ENCODE measurements at places on chromosomes 7 and 10.
A peak's percentile ranks its signal among the peaks of the same experiment; 100 is the strongest.

GRCh38 chr7:12692035-12692434, 4.6 kb downstream of the ARL4A start:
- DNase-seq = no peak

DNA sequence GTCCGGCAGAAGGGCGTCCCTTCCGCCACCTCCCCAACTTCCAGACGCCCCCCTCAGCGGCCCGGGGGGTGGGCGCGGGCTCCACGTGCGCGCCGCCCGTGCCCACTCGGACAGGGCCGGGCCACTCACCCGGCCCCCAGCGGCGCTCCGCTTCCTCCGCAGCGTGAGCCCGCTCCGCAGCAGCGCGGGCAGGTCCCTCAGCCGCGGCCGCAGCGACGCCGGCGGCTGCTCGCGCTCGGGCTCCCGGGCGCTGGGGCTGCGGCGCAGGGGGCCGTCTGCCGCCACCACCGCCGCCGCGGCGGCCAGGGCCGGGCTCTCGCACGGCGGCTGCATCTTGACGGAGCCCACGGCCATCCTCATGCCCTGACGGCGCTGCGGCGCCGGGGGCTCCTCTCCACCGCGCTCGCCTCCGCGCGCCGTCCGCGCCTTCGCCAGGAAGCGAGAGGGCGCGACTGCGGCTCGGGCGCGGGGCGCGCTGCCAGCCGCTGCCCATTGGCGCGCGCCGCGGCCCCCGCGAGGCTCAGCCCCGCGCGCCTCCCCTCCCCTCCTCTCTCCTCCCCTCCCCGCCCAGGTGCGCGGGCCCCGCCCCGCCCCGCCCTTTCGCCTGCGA, at the start of gene RAPGEF5:
TSS of gene RAPGEF5 (minus strand) at position 454 of the 610 bp plus-strand sequence. CDS start at position 360, 94 bp downstream.
- DNase-seq = no peak

DNA sequence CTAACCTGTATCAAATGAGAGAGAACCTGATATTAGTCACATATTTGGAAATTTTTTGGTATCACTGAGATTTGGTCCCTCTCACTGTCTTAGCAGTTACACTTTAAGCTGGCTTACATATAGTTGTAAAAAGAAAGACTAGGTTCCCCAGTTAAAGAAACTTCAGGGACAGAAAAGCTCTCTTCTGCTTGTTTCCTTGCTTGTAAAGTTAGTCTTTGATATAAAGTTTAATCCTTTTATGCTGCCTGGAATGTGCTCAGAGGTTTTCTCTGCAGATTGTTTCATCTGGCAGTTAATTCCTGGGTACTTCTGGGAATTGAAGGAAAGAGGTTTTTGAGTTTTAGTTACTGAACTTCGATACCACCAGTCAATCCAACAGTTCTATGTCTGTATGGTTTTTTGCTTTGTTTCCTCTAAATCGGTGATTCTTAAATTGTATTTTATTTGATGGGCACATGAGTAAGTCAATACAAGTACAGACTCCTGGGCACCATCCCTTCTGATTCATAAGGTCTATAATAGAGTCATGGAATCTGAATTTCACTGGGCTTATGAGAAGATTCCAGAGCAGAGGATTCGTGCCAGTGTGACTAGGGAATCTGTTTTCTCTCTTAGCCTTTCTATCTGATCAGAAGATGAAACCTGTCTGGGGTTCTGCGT, 1080.9 kb upstream of the C7orf33 start:
- DNase-seq = peak; percentile 77

GRCh38 chr7:139914306-139915267, 85.5 kb downstream of the TBXAS1 start:
- peak; percentile 67 for DNase-seq

- no peak for DNase-seq
Measured at GRCh38 chr10:7475939-7476338, 65.1 kb upstream of the SFMBT2 start.

GRCh38 chr7:64628721-64629120, 37.2 kb upstream of the ZNF107 start:
- DNase-seq = no peak

DNA sequence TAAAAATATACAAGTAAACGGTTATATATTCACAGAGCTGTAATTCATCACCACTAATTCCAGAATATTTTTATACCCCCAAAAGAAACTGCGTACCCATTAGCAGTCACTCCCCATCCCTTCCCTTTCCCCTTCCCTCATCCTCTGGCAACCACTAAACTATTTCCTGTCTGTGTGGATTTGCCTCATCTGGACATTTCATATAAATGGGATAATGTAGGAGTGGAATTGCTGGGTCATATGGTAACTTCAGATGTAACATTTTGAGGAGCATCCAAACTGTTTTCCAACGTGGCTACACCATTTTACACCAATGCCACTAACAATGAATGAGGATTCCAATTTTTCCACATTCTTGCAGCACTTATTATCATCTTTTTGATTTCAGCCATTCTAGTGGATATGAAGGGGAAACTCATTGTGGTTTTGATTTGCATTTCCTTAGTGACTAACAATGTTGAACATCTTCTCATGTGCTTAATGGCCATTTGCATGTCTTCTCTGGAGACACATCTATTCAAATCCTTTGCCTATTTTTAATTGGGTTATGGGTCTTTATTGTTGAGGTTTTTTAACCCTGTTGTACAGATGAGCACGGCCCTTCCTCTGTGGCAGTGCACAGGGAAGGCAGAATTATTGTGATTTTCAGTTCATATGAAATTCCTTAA, 79.2 kb downstream of the RBM20 start:
- no peak for DNase-seq

- DNase-seq = peak; percentile 47
Measured at GRCh38 chr10:35172574-35172973, 45.9 kb downstream of the CREM start.

- DNase-seq = no peak
Measured at GRCh38 chr7:85705076-85705475, 518.2 kb upstream of the SEMA3D start.

- no peak for DNase-seq
Measured at GRCh38 chr7:82241356-82241755, 202.2 kb downstream of the CACNA2D1 start.

DNA sequence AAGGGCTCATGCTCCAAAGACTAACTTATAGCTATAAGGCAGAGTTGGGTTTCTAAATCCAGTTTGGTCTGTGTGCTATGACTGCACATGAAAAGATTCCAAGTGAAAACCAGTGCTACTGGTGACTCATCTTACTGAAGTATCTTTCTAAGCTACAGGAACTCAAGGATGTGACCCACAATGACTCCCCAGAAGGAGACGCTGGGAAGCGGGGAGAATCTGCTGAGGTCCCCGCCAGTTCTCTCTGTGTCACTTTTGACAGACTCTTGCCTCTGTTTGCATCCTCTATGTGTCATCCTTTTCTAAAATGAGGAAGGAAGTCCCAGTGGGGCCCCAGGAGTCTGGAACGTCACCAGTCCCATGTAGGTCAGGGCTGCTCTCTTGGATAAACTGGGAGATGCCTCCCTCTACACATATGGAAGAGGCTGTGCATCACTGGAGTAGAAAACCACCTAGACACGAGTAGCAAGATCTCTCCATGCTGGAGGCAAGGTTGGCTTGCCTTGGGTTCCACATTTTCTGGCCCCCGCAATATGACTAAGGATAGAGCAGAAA, 28.8 kb upstream of the GPR26 start:
- peak; percentile 85 for DNase-seq

GRCh38 chr7:96899108-96899507, 106.2 kb upstream of the DLX6 start:
- DNase-seq = no peak

- DNase-seq = no peak
Measured at GRCh38 chr10:2943932-2944614, 123.3 kb upstream of the PFKP start.

DNA sequence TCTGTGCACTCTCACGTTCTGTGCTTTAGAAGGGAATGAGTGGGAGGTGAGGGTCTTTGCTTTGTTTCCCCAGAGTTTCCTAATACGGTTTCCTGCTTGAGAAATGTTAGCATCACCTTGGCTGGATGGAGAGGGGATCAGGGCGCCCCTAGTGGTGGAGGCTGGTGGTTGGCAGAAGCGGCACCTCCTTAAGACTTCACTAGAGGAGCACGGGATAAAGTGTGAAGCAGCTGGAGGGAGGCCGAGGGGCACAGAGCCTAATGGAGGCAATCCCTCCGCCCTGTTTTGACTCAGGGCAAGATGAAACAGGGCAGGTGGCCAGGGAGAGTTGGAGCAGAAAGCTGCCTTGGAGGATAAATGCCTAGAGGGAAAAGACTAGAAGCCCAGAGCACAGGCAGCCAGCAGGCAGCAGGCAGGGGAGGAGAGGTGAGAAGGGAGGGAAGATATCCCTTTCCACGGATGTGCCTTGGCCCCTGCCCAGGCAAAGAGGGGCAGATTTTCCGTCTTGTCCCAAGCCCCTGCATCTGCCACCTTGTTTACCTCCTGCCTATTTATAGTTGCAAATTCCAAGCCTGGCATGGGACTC, 56.0 kb upstream of the BTRC start:
- peak; percentile 14 for DNase-seq

DNA sequence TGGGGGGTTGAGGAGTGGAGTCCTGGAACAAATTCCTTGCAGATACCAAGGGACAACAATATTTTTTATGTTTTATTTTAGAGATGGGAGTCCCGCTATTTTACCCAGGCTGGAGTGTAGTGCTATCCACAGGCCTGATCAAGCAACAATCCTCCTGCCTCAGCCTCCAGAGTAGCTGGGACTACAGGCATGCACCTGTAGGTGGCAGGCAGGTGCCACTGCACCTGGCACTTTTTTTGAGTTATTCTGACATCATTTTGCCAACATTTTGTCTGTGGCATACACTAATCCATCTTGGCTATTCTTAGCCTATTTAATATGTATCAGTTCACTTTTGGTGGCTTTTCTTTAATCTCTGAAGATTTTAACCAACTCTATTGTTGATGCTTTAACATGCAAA, 317.8 kb upstream of the MTPN start:
- no peak for DNase-seq

- DNase-seq = no peak
Measured at GRCh38 chr10:34346516-34347100, 468.5 kb downstream of the PARD3 start.

- no peak for DNase-seq
Measured at GRCh38 chr7:17152721-17153120, 145.7 kb upstream of the AHR start.

DNA sequence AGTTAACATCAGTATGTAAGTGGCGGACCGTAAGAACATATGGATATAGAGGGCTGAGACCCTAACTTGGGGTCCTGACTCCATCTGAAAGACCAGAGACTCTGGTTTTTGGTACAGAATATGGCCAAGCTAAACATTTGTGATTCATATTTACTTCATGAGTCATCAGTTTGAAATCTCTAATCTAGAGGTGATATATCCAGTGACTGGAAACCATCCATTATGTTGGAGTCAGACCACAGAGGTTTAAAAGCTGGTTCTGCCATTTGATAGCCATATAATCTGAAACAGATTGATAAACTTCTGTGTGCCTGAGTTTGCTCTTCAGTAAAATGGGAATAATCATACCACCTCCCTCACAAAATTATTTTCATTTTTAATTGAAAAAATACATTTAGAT, 505.3 kb downstream of the SORCS3 start:
- peak; percentile 29 for DNase-seq

GRCh38 chr7:84043661-84044191, 150.9 kb downstream of the SEMA3A start:
- DNase-seq = peak; percentile 41

DNA sequence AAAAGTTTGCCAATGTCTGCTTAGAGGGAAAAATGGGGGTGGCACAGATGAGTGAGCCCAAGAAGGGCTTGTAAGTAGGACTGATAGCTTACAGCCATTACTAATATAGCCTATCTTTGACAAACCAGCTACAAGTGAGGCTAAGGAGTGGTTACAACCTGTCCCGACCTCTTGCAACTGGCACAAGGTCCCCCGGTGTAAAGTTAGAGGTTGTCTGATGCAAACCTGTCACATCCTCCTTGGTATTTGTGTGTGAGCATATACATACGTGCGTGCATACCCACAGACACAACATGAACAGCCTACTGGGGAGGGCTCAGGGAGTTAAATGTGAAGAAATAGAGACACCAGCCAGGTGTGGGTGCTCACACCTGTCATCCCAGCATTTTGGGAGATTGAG, 14.6 kb downstream of the ADAP1 start:
- no peak for DNase-seq

GRCh38 chr10:24360282-24361127, 151.6 kb downstream of the KIAA1217 start:
- DNase-seq = peak; percentile 76

GRCh38 chr7:25260862-25261494, 32.7 kb upstream of the NPVF start:
- peak; percentile 72 for DNase-seq

DNA sequence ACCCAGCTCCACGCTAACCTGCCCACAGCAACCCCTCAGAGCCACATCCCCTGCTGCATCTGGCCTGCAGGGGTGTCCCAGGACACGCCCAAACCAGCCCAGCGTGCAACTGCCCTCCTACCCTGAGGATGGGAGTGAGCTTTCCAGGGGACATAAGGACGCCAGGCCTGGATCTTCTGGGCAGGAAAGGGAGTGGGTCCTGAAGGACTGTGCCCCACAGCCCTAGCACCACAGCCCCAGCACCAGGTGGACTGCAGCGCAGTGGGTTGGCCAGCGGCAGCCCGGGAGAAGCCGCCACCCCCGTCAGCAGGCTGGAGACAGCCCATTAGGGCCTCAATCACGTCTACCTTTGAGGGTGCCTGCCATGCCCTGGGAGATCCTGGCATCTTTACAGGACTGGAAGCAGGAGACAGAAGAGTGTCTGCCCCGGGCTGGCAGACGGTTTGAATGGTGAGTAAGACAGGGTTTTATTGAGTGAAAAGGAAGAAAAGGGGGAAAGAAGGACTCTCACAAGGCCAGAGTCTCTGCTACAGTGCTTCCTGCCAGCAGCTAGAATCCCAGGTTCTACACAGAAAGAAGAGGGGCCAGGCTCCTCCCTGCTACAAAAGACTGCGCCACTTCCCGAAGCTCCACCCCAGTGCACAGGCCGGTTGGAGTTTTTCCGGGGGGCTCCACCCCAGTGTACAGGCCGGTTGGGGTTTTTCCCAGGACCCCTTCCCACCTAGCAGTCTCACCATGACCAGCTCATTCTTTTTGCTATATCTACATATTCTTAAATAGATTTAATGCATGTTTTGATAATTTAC, 69.8 kb upstream of the KCTD7 start:
- no peak for DNase-seq

DNA sequence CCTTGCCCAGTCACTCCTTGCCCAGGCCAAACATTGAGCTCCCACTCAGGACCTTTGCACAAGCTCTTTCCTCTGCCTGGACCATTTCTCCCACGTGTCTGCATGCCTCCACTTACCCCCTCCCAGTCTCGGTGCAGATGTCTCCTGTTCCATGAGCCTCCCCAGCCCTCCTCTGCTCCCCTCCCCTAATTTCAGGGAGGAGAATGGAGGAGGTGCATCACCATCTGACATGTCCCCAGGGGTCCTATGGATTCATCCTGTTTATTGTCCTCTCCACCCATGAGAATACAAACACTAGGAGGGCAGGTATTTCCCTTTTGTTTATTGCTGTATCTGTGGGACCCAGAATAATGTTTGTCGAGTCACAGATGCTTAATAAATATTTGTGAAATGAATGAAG, 8.6 kb upstream of the GRID2IP start:
- no peak for DNase-seq
